Cardiac muscle cell (in vitro differentiated cells and primary cell): ENCODE measurements at places on chromosomes 2 and 18. TPM values are rescaled to one million over a fixed set of nuclear protein-coding genes. Genes with fewer than 3 reads are reported as not detected.

DNA sequence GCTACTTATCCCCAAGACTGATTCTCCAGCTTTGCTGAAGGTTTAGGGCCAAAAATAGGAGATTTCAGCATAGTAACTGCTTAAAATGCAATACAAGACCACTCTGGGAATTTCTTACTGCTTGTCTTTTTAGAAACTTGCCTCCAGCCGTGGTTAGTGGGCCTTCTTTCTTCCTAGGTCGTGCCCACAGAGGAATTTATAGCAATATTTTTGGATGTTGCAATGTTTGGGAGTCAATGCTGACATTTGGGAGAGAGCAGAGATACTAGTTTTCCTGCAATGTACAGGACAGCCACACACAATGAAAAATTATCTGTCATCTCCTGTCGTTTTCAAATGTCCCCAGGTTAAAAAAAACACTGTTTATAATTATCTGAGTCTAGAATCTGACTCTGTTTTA, 25.6 kb upstream of the CERS6 start:
- DNase-seq, result peak; percentile 28

GRCh38 chr2:219230059-219230540, 494 bp downstream of the ANKZF1 start:
- DNase-seq, result peak; percentile 55

- peak; percentile 4 for DNase-seq
These were observed 24.0 kb upstream of the SULT1C3 start for GRCh38 chr2:108215794-108216211.

RFTN2 gene
- 2.8 and 8.3 TPM in 2 replicates for total RNA-seq
